Regular cardiac myocyte (primary cell): ENCODE measurements at places on chromosomes 12 and 14. TPM values are rescaled to one million over a fixed set of nuclear protein-coding genes. Genes with fewer than 3 reads are reported as not detected.

Gene IFNG-AS1
- total RNA-seq = not detected in 2 replicates

Gene NEK9
- total RNA-seq = 42.9 and 62.6 TPM in 2 replicates

Gene KHNYN
- 45.6 and 53.8 TPM in 2 replicates for total RNA-seq

Gene SLC6A15
- 0.77 and 0.85 TPM in 2 replicates for total RNA-seq

Gene GARIN6
- total RNA-seq = not detected in 2 replicates

Gene AICDA
- not detected in 2 replicates for total RNA-seq

Gene SP1
- 18.3 and 27.8 TPM in 2 replicates for total RNA-seq

Gene C1S
- 24.7 and 213 TPM in 2 replicates for total RNA-seq

Gene NKX2-1
- total RNA-seq = not detected in 2 replicates
